Ascending aorta (tissue), 2 donors: ENCODE measurements at places on chromosomes 4 and X.

GRCh38 chr4:53366301-53366716, 448 bp upstream of the SCFD2 start:
- DNase-seq = no peak

GRCh38 chr4:10334506-10335028, 122.7 kb downstream of the ZNF518B start:
- no peak for DNase-seq

DNA sequence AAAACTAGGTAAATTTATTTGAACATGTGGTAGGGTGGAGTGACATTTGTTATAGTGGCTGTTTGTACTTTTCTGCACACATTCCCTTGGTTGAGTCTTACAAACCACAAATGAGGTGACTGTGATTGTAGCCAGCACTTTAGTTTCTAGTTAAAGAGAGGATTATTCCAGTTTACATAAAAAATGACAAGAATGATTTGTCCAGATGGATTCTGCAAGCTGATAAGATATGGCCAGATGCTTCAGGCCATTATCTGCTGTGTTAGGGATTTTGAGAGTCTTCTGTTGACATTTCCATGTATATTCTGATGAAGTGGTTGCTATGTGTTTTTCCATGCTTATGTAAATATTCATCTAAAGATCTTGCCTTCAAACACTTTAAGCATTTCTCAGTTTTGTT, 31.0 kb upstream of the PDE5A start:
- no peak for DNase-seq

DNA sequence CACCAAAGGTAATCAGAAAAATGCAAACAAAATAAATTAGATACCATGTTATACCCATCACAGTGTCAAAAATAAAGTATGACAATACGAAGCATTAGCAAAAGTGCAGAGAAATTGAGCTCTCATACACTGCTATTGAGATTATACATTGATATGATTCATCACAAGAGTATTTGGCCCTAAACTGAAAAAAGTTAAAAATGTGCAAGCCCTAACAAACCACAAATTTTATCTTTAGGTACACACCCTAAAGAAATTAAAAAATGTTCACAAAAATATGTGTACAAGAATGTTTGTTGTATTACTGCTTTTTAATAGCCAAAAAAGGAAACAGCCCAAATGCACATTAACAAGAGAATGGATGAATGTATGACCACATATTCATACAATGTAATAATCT, 137.9 kb upstream of the MAGEA10 start:
- no peak for DNase-seq

- DNase-seq = no peak
These were observed 23.3 kb upstream of the MBTPS2 start for GRCh38 chrX:21816136-21816535.
